ENCODE measurements at places on chromosomes 1 and 21.

- DNase-seq: no peak
Observed at GRCh38 chr1:117611121-117611601, 5.3 kb downstream of the TENT5C start.

DNA sequence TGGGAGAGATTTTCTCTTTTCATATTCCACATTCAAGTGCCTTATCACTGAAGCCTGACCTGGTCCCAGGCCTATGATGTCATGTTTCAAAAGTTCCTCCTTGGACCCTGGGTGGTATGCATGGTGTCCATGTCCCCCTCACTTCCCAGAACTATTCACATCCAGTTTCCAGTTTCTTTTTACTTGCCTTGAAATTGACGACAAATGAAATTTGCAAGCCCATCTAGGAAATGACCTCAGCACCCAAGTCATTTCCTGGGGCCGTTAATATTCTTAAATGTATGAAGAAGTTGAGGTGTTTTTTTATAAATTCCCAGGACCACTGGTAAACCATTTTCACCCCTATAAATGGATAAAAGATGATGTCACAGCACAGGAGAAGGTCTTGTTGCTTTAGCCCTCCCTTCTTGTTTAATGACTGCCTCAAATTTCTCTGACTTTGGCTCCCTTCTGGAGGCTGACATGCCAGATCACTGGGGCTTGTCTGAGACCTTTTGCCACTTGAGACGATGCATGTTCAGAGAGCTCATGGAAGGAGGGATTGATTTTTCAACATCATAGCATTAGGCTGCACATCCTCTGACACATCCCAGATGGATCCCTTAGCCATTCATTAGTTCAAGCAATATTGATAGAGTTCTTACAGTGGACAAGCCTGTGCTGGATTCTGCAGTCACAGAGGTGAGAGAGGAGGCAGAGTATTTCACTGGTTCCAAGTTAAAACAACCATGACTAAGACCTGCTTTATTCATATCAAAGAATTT lies 221.3 kb downstream of the PLPP3 start:
- DNase-seq: no peak

GRCh38 chr1:116405241-116406135 lies 32.4 kb downstream of the ATP1A1 start:
- DNase-seq: no peak

DNA sequence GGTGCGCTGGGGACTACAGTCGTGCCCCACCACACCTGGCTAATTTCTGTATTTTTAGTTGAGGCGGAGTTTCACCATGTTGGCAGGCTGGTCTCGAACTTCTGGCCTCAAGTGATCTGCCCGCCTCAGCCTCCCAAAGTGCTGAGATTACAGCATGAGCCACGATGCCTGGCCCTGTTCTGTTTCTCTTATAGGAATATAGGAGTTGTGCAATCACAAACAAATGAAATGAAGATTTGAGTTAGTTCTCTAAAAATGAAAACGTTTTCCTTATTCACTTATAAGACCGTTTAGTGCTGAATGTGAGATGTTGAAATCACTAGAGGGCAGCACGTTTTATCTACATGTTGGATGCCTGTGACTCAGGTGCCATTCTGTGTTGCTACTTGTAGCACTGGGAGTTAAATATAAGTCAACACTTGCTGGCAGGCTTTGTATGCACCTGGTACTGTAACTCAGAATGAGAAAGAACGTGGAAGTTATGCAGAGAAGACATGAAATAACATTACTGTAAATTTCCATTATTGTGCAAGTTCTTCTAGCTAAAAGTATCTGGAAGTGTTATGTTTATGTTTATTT lies 45.8 kb downstream of the MIGA1 start:
- DNase-seq: peak; percentile 91

GRCh38 chr1:214566158-214567104 lies 15.0 kb upstream of the PTPN14 start:
- DNase-seq: peak; percentile 85

GRCh38 chr1:26775666-26776065 lies 12.1 kb upstream of the PIGV start:
- no peak for DNase-seq

- no peak for DNase-seq
Observed at GRCh38 chr1:199353906-199354305, 673.6 kb upstream of the NR5A2 start.

- DNase-seq: no peak
Observed at GRCh38 chr1:100936194-100936967, 40.5 kb downstream of the SLC30A7 start.

DNA sequence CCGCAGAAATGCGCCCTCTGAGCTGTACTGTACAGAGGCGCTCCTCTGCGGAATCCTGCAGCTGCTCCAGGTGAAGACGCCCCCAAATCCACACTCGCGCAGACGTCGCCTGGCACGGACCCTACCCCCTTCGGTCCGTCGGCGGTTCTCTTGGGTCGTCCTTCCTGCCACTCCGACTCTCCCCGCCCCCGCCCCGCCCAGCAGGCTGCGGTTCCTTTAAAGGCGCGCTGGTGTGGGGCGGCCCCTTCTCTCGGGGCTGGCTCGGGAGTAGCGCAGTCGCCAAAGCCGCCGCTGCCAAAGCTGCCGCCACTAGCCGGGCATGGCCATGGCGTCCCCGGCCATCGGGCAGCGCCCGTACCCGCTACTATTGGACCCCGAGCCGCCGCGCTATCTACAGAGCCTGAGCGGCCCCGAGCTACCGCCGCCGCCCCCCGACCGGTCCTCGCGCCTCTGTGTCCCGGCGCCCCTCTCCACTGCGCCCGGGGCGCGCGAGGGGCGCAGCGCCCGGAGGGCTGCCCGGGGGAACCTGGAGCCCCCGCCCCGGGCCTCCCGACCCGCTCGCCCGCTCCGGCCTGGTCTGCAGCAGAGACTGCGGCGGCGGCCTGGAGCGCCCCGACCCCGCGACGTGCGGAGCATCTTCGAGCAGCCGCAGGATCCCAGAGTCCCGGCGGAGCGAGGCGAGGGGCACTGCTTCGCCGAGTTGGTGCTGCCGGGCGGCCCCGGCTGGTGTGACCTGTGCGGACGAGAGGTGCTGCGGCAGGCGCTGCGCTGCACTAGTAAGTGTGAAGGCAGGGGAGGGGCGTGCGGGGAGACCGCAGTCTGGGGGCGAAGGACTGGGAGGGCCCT lies at the start of gene RASSF5:
Gene RASSF5 (plus strand): TSS at position 248 of the 846 bp plus-strand sequence. CDS start 72 bp downstream, at position 320.
- DNase-seq: peak; percentile 87

- DNase-seq: no peak
Observed at GRCh38 chr1:112344754-112345423, 51.1 kb upstream of the CTTNBP2NL start.

- DNase-seq: no peak
Observed at GRCh38 chr1:93573940-93574469, 107.6 kb downstream of the BCAR3 start.

GRCh38 chr21:29296446-29296845 lies 2.3 kb upstream of the BACH1 start:
- no peak for DNase-seq

DNA sequence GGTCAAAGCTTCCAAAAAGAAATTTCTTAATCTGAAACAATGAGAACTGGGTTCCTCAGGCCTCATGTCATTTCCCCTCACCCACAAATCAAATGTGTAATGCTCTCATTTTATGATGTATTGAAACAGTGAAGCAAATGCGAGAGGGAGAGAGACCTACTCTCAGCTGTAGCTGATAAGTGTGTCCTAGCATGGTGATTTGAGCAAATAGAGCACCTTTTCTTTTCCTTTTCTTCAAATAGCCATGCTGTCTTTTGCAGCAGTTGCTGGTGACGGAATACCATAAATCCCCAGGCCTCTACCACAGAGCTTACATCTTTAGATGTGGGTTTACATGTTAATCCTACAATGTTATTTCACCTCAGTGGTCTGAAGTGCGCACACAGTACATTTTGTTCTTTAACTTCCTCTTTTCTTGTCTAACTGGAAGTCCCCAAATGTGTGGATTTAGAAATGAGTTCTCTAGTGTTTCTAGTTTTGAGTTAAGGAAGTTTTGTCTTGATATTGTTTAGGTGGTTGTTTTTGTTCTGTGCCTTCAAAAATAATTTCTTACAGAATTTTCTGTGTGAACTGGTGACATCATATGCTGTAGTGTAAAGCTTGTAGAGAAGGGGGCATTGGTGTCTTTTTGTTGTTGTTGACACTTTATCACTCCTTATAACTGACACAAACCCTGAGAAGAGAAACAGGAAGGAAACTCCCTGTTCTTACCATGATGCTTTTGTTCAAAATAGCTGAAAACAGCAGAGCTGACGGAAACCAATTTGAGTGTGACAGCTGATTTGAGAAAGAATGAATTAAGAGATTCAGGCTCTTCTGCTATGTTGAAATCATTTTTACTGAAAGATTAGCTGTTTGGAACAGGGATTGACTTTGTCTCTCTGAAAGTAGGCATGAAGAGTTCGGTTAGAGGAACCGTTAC lies 12.2 kb downstream of the SMAP2 start:
- no peak for DNase-seq

- DNase-seq: peak; percentile 73
Observed at GRCh38 chr1:24805534-24806301, 60.5 kb downstream of the CLIC4 start.

DNA sequence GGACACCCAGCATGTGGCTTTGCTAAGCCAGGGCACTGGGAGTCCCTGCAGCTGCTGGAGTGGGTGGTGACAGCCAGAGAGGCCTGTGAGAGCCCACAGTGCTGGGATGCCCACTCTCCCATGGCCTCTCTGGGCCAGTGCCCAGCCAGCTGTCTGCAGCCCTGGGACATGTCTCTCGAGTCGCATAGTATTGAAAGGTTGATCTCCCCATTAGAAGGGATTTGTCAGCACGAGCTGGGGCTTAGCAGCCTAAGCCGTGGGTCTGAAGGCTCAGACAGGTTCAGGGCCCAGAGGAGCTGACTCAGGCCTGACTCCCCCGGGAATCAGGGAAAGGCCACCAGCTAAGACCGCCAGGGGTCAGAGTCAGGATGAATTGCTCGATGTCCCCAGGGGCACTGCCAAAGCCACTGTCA lies 53.5 kb downstream of the FOXD2 start:
- no peak for DNase-seq

DNA sequence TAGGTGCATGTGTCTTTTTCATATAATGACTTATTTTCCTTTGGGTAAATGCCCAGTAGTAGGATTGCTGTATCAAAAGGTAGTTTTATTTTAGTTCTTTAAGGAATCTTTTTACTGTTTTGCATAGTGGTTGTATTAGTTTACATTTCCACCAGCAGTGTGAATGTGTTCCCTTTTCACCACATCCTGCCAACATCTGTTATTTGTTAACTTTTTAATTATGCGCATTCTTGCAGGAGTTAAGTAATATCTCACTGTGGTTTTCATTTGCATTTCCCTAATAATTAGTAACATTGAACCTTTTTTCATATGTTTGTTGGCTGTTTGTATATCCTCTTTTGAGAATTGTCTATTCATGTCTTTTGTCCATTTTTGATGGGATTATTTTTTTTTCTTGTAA lies 1761.9 kb downstream of the PLA2G4A start:
- no peak for DNase-seq

DNA sequence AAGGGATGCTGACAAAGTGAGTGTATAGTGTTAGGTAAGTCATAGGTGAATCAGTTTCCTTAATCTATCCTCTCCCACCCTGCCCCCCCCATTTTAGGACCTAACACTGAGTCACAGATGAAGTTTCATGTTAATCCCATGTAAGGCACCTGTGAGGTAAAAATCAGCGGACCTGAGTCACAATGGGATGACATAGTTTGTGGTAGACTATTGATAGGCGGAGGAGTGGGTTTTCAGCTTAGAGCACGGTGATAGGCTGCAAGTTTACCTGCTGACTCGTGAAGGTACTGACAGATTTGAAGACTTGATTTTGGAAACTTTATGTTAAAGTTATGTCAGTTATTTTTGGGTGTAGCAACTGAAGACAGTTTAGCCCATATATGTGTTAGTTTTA lies 1.7 kb downstream of the TOR1AIP1 start:
- peak; percentile 84 for DNase-seq

- DNase-seq: no peak
Observed at GRCh38 chr1:175015243-175015642, 8.0 kb downstream of the MRPS14 start.

DNA sequence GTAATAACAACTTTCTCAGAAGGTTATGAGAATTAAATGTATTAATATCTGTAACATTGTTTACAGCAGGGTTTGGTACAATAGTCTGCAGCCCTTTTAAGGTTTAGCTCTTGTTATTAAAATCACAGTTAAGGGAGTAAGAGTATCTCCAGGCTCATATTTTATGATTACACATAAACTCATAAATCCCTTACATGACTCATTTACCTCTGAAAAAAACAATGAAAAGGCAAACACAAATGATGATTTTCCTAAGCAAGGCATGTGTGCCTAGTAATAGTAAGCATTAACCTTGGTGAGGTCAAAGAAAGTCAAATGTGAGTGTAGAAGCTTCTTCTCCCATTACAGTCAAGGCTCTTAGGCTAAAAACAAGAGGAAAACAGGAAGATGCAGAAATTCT lies 84.5 kb upstream of the ADGRL4 start:
- DNase-seq: no peak

GRCh38 chr1:5944154-5944842 lies 47.9 kb downstream of the NPHP4 start:
- DNase-seq: no peak

- no peak for DNase-seq
Observed at GRCh38 chr1:223709598-223709997, 2.7 kb upstream of the CAPN2 start.

GRCh38 chr1:171226747-171227370 lies 21.4 kb upstream of the FMO1 start:
- peak; percentile 85 for DNase-seq

- peak; percentile 46 for DNase-seq
Observed at GRCh38 chr21:45290948-45291612, 3.4 kb upstream of the POFUT2 start.

GRCh38 chr1:223508796-223509195 lies 115.6 kb downstream of the CCDC185 start:
- no peak for DNase-seq

GRCh38 chr1:183841950-183842794 lies 37.3 kb downstream of the RGL1 start:
- DNase-seq: no peak

- peak; percentile 78 for DNase-seq
Observed at GRCh38 chr1:164748253-164748899, 189.4 kb downstream of the PBX1 start.

- peak; percentile 97 for DNase-seq
Observed at GRCh38 chr1:202861420-202862132, 27.4 kb downstream of the RABIF start.

DNA sequence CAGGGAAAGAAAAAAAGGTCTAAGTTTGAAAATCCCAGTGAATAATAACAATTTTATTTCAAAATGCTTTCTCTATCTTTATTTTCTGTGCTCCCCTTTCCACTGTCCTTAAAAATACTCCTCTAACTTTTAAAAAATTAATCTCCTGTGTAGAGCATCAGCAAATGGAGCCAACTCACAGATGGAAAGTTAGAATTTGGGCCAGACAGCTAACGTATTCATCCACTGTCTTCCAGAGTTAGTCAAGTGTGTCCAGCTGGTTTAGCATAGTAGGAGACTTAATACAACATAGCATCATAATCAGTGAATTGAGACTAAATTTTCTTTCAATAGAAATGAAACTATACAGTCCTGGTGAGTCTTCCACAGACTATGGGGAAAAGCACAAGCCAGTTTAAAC lies 419.0 kb upstream of the LRRC7 start:
- DNase-seq: no peak
